AML-193 (cell line): ENCODE measurements at places on chromosomes 7 and 10.

DNA sequence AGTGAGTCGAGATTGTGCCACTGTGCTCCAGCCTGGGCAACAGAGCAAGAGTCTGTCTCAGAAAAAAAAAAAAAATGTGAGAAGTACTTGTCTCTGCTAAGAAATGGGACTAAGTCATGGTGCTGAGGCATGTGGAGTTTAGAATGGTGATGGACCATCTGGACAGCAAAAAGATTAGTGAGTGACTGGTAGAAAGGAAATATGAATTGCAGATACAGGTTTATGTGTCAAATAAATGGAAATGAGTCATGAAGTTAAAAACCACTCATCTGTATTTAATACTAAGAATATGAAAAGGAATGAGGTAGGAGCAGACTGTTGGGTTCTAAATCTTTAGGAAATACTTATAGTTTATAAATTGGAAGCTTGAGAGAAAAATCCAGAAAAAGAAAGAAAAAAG lies 625.7 kb upstream of the ANKRD30A start:
- no peak for DNase-seq

- no peak for DNase-seq
Measured at GRCh38 chr7:22565315-22565811, 65.4 kb upstream of the STEAP1B start.

- DNase-seq: no peak
Measured at GRCh38 chr10:49560526-49560925, 21.6 kb upstream of the ERCC6 start.

DNA sequence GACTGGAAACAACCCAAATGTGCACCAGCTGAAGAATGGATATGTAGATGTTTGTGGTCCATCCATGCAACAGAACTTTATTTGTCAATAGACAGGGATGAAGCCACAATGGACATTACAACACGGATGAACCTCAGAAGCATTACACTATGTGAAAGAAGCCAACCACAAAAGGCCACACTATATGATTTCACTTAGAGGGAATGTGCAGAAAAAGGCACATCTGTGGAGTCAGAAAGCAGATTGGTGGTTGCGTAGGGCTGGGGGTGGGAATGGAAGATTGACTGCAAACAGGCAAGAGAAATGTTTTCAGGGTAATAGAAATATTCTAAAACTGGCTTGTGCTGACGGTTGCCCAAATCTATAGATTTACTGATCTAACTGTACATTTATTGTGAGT lies 34.3 kb upstream of the WASHC2A start:
- DNase-seq: no peak

DNA sequence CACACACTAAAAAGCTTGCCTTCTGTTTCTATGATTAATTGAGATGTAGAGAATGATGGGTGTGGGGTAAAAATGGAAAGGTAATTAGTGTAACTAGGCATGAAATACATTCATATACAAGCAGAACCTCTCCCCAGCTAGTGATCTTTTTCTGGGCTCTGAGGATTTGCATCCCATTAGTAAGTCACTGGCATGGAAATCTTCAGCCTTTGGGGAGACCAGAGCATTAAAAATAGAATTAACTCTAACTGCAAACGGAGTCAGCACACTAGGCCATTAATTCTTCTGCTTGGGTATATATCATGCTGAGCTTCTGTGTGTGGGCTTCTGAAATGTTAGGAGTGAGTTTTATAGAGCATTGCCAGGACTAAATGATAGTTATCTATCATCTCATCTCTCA lies 128.9 kb downstream of the HDAC9 start:
- no peak for DNase-seq

DNA sequence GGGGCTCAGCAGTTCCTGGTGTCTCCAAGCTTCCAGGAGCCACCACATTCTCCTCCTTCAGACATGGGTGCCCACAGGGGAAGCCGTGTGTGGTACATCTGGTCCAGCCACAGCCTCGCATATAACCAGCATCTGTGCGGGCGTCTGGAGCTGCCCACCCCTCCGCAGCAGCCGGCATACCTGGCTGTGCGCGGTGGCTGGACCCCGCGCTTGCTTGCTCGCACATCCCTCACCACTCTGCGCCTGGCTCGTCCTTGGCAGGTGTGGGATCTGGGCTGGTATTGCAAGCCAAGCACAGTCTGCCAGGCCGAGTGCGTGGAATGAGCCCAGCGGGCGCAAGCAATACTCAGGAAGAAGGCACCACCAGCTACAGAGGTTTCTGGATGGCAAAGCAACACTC lies 117.7 kb upstream of the MBL2 start:
- no peak for DNase-seq

- no peak for DNase-seq
Measured at GRCh38 chr7:74225400-74225799, 15.6 kb downstream of the LAT2 start.

GRCh38 chr7:133668296-133669060 lies 415.6 kb downstream of the EXOC4 start:
- no peak for DNase-seq

DNA sequence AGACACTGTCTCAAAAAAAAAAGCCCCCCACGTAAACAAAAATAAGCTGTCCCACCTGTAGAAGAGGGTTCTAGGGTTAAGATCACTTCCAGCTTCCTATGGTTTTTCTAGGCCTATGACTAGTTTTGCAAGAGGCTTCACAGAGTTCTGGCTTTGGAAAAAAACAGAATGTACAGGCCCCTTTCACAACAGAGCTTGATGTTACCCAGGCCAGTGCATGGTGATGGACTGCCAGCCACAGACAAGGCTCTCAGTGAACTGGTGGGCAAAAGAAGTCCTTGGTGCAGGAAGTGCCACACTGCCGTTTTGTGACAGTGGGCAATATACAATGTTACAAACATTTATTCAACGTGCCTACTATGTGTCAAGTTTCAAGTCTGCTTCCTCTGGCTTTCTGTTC lies 18.3 kb upstream of the EFCAB10 start:
- DNase-seq: no peak

DNA sequence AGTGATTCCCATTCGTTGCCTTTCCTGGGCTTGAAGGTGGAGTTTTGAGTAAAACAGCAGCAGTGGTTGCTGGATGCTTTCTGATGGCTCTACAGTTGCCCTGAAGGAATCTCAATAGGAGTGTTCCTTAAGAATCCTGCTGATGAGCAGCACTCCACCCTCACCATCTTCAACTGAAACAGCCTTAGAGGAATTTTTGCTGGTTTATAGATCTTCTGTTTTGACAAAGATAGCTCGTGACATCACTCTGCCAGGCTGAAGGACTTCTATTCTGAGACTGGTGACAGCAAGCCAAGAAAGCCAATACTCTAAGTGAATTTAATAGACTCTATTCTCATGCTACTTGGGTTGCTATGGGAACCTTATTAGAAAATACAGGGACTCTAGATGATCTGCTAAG lies 1014.7 kb downstream of the NRG3 start:
- no peak for DNase-seq

DNA sequence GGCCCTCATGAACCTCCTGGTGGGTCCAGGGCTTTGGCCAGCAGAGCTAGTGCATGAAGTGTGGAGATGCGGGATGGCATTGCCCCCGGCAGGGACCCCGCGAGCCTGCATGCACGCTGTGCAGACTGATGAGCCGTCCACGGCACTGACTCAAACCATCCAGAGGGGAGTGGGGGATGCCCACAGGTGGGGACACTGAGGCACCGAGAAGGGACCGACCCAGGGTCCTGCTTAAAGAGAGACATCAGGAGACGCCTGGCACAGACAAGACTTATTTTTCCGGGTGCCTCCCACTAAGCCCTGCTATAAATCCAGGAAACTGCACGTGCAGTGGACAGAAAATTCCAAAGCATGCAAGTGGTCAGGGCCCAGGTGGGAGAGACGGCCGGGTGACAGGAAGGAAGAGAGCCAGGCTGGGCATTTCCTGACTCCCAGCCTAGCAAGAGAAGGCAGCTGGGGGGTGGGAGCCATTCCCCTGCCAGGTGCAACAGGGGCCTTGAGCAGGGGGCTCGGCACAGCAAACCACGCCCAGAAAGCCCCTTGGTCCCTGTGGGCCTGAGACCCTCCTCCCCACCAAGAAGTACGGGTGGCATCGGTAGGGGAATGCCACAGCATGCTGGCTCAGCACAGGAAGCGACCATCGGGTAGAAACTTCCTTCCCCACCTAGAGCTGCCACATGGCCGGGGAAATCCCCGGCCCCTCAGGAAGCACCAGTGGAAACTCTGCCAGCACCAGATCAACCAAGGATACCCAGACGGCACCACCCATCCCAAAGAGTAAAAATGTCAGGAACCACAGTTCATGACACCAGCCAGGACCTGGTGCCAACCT lies 91.5 kb downstream of the FOXL3 start:
- no peak for DNase-seq

GRCh38 chr10:113859261-113859660 lies 4.8 kb downstream of the NHLRC2 start:
- DNase-seq: no peak

DNA sequence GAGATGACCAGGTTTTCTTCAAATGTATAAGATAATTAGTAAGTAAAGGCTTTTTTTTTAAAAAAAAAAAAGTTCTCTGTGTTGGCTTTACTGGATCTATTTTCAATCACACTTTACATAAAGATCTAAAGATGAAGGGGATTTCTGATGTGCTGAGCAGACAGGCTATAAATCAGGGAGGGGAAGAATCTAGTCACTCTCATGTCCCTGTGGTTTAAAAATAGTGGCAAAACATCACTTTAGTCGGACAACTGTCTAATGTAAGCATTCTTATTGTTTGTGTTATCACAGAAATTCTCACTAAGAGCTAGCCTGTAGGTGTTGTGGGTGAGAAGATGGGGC lies 132.7 kb downstream of the ICA1 start:
- DNase-seq: no peak

GRCh38 chr7:45701701-45702510 lies 127.7 kb downstream of the ADCY1 start:
- DNase-seq: no peak

DNA sequence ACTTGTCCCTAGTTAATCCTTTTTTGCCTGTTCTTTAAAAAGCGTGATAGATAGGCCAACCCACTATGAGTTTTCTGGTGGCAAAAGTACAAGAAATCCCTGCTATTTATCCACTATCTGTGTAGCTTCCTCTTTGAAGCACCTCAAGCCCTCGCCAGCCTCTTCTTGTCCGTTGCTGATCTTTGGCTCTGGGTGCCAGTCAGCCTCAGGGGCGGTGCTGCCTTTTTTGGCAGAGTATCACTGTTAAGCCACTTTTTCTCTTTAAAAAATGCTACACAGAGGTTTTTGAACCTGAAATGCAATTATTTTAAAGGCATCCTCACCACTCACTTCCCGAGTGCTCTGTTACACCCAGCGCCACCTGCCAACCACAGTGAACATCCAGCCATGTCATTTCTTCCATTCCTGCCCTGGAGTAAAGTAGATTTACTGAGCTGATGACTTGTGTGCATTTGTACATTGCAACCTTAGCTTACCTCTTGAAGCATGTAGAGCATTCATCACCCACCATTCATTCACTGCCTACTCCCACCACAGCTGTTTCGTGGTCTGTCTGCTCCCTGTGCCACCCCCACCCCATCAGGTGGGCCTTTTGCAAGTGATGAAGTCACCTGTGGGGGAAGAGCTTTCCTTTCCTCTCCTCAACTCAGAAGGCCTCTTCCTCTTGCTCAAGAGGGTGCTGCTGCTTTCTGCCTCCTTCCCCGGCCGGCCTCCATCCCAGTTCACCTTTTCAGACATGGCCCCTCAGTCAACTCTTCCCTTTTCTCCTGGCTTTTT lies 414.2 kb upstream of the GALNT17 start:
- DNase-seq: no peak

DNA sequence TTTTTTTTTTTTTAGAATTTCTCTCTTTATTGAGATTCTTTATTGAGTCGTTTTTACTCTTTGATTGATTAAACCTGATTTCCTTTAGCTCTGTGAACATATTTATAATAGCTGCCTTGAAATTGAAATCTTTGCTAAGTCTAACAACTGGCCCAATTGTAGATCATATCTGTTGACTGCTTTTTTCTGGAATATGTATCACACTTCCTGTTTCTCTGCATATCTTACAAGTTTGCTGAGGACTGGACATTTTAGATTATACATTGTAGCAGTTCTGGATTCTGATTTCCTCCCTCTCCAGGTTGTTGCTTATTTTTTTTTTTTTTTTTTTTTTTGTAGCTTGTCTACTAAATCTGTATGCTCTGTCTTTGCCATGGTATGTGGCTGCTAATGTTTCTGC lies 56.3 kb downstream of the PRKAR2B start:
- no peak for DNase-seq

DNA sequence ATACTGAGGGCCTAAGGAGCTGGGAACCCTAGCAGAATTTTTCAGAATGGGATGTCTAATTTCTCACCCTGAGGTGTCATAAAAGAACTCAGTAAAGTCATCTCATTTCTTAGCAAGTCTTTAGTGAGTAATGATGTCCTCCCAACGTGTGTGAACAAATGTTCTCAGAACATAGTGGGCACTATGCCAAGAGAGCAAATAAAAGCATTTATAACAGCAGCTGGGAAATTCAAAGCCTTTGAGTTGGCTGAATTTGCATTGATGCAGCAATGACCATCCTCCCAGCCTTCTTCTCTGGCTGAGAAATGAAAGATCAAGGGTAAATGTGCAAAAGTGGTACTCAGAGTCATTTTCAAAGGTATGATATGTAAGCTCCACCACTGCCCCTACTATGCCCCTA lies 109.4 kb downstream of the FAM107B start:
- DNase-seq: no peak

GRCh38 chr7:116583653-116584052 lies 58.8 kb downstream of the CAV1 start:
- no peak for DNase-seq

DNA sequence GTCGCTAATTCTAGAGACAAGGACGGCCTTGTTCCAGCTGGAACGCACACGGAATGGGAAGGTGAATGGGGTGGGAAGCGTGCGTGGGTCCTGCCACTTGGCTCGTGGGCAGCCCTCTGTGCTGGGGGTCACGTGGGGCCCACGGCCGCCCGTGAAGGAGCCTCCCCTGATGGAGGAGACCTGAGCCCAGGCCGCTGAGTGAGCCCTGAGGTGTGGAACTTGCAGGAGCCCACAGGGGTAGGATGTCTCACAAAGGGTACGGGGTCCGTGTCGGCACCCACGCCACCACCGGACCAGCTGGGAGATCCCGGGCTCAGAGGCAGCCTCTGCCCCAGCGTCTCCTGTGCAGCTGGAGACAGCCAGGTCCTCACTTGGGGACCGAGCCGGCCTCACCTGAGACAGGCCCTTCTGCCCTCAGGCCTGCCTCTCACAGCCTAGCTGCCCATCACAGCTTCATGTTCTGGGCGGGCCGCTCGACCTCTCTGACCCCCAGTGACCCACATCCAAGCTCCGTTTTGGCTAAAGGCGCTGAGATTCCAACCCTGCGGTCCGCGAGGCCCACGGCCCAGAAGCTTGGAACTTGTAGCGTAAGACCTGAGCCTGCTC lies 84.8 kb downstream of the FOXL3 start:
- DNase-seq: no peak

DNA sequence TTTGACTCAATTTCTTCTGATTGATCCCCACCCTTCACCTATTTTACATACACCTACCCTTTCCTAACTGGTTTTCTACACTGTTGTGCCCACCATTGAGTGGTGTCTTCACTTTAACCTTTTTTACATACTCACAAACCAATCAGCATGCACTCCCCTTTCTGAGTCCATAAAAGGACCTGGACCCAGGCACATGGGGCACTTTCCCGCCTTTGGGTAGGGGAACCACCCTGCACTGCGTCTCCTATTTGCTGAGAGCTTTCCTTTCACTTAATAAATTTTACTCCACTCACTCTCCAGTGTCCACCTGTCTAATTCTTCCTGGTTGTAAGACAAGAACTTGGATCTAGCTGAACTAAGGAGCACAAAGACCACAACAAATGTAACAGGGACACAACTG lies 33.8 kb downstream of the ANKMY2 start:
- no peak for DNase-seq

GRCh38 chr7:54091322-54091721 lies 450.9 kb upstream of the VSTM2A start:
- no peak for DNase-seq

- DNase-seq: no peak
Measured at GRCh38 chr10:34153663-34154382, 661.3 kb downstream of the PARD3 start.
